ENCODE measurements at places on chromosomes 7 and 10.
A peak's percentile ranks its signal among the peaks of the same experiment; 100 is the strongest.

DNA sequence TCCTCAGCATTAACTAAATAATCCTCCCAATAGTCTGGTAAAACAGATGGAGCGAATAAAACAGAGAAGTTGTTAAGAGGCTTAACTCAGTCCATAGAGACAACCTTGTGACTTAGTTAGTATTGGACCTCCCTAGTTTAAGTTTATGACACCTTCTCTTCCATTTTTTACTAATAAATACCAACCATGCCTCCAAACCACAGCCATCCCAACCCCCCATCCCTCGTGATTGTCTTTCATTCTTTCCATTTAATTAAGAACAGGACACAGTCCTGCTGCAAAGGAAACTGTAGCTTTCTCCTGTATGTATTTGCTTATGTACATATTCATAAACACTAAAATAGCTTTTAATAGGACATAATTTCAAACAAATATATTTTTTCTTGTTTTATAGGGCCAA lies 238.2 kb downstream of the SEMA3D start:
- H3K27ac ChIP-seq: no peak overlapping the region
- H3K4me3 ChIP-seq: no peak overlapping the region
- DNase-seq: peak; percentile 20
- H3K36me3 ChIP-seq: no peaks in the 10 kb centered on the region
- H3K27me3 ChIP-seq: no peaks in the 10 kb centered on the region

- H3K4me1 ChIP-seq: peaks cover 9% of the 10 kb centered on the region
- H3K4me3 ChIP-seq: no peak overlapping the region
- no peak for DNase-seq
- H3K27me3 ChIP-seq: peaks cover 6% of the 10 kb centered on the region
Measured at GRCh38 chr10:113420733-113421675, 131.8 kb upstream of the HABP2 start.

- no peaks in the 10 kb centered on the region for H3K4me1 ChIP-seq
- H3K4me3 ChIP-seq: no peak overlapping the region
- no peaks in the 10 kb centered on the region for H3K27me3 ChIP-seq
- H3K36me3 ChIP-seq: no peaks in the 10 kb centered on the region
- H3K27ac ChIP-seq: no peak overlapping the region
- DNase-seq: no peak
Measured at GRCh38 chr7:88599528-88599927, 160.0 kb upstream of the ZNF804B start.

GRCh38 chr7:112134039-112134438 lies 72.2 kb downstream of the DOCK4 start:
- no peak for DNase-seq
- H3K27ac ChIP-seq: no peak overlapping the region
- H3K36me3 ChIP-seq: no peaks in the 10 kb centered on the region
- H3K4me3 ChIP-seq: no peak overlapping the region

GRCh38 chr7:53624356-53624755 lies 588.9 kb downstream of the POM121L12 start:
- no peaks in the 10 kb centered on the region for H3K36me3 ChIP-seq
- H3K4me1 ChIP-seq: no peaks in the 10 kb centered on the region
- H3K27me3 ChIP-seq: no peaks in the 10 kb centered on the region
- H3K27ac ChIP-seq: no peak overlapping the region
- DNase-seq: no peak

DNA sequence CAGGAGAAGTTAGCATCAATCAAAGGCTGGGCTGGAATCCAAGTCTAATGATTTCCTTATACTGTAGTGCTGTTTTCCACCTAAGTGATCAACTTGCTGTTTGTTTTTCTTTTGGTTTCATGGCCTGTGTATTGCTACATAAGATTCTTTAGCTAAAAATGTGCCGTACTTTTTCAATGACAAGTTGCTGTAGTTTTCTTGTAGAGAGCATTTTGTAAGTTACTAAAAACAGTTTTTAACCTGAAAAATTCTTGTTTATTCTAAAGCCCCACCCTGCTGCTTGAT lies 1.3 kb downstream of the HELLS start:
- H3K27me3 ChIP-seq: no peaks in the 10 kb centered on the region
- DNase-seq: no peak
- H3K27ac ChIP-seq: no peak overlapping the region
- peak overlapping the region; percentile 91 for H3K4me3 ChIP-seq
- H3K36me3 ChIP-seq: peaks cover 29% of the 10 kb centered on the region

- no peak overlapping the region for H3K4me3 ChIP-seq
- no peak for DNase-seq
- no peak overlapping the region for H3K27ac ChIP-seq
- no peaks in the 10 kb centered on the region for H3K36me3 ChIP-seq
- H3K4me1 ChIP-seq: no peaks in the 10 kb centered on the region
- H3K27me3 ChIP-seq: no peaks in the 10 kb centered on the region
Measured at GRCh38 chr10:60237977-60238758, 151.5 kb downstream of the ANK3 start.

DNA sequence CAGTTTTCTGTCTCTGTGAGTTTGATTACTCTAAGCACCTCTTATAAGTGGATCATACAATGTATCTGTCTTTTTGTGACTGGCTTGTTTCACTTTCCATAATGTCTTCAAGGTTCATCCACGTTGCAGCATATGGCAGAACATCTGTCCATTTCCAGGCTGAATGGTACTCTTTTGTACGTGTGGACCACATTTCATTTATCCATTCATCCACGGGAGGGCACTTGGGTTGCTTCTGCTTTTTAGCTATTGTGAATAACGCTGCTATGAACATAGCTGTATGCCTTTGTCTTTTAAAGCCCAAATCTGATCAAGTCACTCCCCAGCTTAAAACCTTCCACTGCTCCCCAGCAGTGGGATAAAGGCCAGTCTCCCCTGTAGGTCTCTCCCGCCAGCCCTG lies 31.5 kb downstream of the EGFR start:
- no peak overlapping the region for H3K4me3 ChIP-seq
- peaks cover 38% of the 10 kb centered on the region for H3K4me1 ChIP-seq
- H3K27me3 ChIP-seq: no peaks in the 10 kb centered on the region

DNA sequence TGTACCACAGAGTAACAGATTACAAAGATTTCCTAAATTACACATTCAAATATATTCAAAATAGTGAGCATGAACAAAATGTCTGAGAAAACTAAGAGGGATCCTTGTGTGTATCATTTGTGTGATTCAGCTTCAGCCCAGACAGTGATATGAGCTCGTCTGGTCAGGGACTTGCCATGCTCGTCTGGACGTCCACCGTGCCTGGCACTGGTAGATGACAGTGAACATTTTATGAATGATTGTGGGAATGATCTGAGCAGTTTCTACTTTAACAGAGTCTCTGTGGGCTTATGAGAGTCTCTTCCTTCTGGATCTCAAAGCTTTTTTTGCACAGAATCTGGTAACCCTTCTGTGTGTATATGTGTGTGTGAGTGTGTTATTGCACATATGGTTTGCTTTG lies 34.2 kb upstream of the ANKRD2 start:
- H3K27me3 ChIP-seq: no peaks in the 10 kb centered on the region
- H3K27ac ChIP-seq: no peak overlapping the region
- no peak for DNase-seq
